Thyroid gland (tissue), 4 donors: ENCODE measurements at places on chromosomes 7 and 10.

DNA sequence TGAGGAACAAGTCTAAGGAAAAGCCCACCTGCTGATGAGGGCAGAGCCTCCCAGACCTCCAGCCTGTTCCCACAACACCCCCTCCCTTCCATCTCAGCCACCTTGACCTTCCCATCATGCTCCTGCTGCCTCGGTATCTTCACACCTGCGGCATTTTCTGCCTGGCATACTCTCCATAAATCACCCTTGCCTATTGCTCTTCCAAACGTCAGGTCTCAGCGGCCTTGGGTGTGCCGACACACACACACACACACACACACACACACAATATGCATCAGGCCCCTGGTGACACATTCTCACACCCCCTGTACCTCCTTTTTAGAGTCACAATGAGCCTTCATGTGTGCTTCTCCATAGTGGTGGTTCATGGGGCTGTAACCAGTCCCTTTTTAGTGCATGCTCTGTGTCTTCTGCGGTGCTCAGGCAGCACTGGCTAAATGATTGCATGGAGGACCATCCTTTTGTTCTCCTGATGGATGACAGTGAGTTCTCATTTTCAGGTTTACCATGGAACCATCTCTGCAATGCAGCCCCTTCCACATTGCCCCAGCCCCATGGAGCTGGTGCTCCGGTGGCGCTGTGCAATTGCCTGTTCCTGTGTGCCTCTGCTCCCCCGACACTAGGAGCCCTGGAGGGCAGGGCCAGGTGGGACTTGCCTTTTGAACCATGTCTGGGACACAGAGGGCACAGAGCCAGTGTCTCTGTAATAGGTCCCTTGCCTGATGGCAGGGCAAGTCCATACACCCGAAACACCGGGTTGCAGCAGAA lies 4.5 kb downstream of the ADIRF start:
- no peak for DNase-seq

DNA sequence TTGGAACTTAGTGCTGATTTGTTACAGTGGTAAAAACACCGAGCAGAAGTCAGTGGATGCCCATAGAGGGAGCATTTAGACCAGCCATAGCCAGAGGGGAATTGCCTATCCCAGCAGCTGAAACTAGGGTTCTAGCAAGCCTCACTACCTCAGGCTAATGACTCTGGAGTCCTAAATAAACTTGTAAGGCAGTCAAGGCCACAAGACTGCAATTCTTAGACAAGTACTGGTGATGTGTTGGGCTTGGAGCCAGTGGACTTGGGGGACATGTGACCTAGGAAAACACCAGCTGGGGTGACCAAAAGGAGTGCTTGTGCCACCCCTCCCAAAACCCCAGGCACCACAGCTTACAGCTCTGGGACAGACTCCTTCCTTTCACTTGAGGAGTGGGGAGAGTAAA lies 209.0 kb downstream of the MAGI2 start:
- DNase-seq = peak; percentile 1

DNA sequence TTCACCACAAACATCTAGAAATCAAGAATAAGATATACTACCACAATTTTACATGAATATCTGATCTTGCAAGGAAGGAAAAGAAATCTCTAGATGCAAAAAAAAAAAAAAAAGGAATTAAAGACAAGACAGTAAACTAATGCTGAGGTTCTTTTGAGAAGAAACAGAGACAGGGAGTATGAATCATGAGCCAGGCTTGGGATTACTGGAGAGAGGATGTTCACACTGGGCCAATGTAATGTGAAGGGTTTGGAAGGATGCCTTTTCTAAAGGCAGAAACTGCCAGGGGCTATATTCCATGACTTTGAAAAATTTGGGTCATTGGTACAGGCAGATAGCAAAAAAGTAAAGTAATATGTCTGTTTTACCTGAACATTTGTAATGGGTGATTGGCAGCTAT lies 573.0 kb upstream of the IGFBP3 start:
- no peak for DNase-seq

GRCh38 chr7:108561047-108561619 lies 8.4 kb downstream of the THAP5 start:
- DNase-seq = no peak

GRCh38 chr7:76293407-76293901 lies 9.0 kb upstream of the HSPB1 start:
- DNase-seq = no peak

DNA sequence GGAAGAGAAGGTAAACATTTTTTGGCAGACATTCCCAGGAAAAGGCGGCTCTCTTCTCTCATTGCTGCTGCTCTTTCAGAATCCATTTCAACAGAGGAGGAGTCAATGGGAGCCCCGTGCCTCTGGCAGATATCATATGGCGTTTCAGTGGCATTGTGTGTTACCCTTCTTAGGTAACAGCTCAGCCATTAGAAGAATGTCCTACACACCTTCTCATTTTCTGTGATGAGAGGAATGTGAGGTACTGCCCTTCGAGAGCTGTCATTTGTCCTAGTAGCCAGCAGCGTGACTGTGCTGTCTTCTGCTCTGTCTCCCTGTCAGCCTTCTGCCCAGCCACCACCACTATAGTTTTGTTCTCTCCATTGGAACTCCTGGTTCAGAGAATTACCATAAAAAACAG lies 102.4 kb downstream of the EGFR start:
- no peak for DNase-seq

- DNase-seq = no peak
Measured at GRCh38 chr7:150415161-150416153, 35.0 kb upstream of the GIMAP8 start.

GRCh38 chr10:62709200-62709599 lies 95.3 kb upstream of the ADO start:
- no peak for DNase-seq

- DNase-seq = no peak
Measured at GRCh38 chr10:34179280-34179679, 635.8 kb downstream of the PARD3 start.

DNA sequence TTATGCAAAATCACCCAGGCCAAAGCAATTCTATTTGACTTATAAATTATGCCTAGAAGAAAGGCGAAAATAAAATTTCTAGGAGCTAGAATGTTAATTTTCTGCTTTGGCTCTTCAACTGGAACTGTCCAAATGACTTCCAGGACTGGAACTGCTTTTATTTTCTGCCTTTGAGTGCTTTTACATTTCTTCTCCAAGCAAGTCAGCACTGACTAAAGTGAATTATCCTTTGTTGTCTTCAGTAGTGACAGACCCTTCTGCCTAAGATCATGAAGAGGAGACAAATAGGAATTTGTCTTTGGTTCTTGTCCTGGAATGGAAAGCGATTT lies 255.9 kb downstream of the DNAJB9 start:
- no peak for DNase-seq

- no peak for DNase-seq
Measured at GRCh38 chr10:29512425-29512974, 122.3 kb downstream of the SVIL start.

- DNase-seq = no peak
Measured at GRCh38 chr7:38542156-38542555, 89.0 kb downstream of the AMPH start.

DNA sequence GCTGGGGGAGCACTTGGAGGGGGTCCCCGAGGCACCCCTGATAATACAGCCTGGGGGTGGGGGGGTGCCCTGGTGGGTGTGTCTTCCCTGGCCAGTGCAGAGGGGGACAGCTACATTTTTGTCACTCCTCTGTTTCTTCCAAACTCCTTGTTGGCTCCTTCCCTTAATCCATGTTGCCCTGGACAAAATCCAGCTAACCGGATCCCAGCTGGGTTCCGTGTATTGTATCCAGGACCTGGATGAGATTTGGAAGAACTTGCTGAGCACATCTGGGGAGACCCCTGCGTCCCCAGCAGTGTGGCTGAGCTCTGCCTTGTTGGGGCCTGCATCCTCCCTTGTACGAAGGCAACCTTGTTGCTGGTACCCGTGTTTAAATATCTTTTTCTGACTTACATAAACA lies 86.8 kb upstream of the BTBD16 start:
- no peak for DNase-seq

GRCh38 chr7:139538881-139539635 lies 15.6 kb downstream of the CLEC2L start:
- DNase-seq = no peak

GRCh38 chr10:31721096-31721495 lies 207.5 kb downstream of the ARHGAP12 start:
- no peak for DNase-seq

GRCh38 chr7:141358386-141358785 lies 192.8 kb upstream of the AGK start:
- no peak for DNase-seq

- no peak for DNase-seq
Measured at GRCh38 chr7:111853201-111853990, 291.1 kb upstream of the IMMP2L start.

DNA sequence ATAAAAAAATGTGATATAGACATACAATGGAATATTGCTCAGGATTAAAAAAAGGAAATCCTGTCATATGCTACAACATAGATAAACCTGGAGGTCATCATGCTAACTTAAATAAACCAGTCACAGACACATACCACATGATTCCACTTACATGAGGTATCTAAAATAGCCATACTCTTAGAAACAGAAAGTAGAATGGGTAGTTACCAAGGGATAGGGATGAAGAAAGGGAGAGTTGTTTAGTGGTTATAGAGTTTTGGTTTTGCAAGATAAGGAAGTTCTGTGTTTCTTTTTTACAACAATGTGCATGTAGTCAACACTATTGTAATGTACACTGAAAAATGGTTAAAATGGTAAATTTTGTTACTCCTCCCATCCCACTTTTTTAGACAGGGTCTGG lies 30.5 kb downstream of the BICC1 start:
- no peak for DNase-seq

DNA sequence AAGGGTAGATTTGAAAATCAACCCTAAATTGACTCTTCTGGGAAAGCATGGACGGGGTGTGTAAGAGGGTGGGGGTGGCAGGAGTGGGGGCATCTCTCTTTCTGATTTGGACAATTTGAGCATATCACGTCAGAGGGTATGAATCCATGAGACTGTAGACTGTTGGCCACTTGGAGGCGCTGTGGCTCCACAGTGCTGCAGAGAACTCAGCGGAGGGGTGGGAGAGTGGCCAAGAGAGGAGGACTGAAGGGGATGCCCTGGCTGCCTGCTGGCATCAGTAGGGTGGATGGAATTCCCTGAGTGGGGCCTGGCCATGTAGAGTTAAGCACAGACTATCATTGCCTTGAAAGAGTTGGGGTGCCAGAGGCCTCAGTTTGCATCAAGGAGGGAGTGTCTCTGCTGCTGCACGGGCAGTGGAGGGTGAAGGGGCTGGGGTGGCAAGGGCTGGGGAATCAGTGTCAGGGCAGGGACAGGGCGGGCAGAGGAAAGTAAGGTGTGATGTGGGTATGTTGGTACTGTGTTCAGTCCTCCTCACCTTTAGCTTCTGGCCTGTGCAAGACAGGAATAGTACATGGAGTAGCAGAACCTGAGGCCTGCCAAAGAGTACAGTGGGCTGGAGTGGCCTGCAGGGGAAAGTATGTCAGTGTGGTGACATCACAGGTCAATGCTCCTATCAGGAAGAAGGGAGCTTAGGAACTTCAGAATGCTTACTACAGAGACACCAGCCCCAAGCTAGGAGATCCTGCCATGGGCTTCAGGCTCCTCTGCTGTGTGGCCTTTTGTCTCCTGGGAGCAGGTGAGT lies 133.5 kb upstream of the PRSS58 start:
- DNase-seq = peak; percentile 15
